Small intestine (tissue), 16 donors: ENCODE measurements at places on chromosomes 16 and 17. TPM values are rescaled to one million over a fixed set of nuclear protein-coding genes. Genes with fewer than 3 reads are reported as not detected.
A peak's percentile ranks its signal among the peaks of the same experiment; 100 is the strongest.

- no peak for DNase-seq
Measured at GRCh38 chr17:20127360-20128035, 118.3 kb downstream of the SPECC1 start.

DNA sequence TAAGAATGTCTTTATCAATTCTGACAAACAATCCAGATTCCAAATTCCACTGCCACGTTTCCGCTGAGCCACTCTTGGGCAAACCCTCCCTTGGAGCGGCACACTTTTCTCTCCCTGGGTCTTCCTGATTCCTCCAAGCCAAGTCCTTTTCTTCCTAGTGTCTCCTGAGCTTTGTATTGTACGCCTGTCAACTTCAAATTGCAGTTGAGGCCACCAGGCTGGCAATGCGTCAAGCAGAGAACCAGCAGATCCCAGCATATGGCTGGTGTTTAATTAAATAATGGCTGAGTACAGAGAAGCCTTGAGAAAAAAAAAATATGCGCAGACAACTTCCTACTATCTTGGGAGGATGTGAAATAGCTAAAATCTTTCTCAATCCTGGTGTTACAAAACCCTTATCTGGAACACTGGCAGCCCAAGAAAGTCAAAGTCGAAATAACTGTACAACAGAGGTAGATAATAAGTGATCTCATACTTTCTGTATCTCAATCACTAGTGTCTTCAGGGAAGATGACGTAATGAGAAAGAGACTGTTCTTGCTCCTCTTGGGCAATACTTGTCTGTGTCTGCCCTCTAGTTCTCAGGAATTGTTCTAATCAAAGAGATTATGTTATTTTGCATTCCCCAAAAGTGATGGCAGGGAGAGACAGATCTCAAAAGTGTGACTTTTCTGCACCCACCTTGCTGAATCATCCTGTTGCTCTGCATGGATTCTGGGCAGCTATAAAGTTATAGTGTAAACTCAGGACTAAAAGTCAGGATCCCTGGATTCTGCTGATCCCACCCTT, 15.0 kb downstream of the SMIM36 start:
- peak; percentile 87 for DNase-seq

- DNase-seq, result no peak
Measured at GRCh38 chr17:13086142-13086769, 68.4 kb upstream of the ELAC2 start.

GRCh38 chr17:44314869-44315661, 6.7 kb downstream of the RUNDC3A start:
- peak; percentile 54 for DNase-seq

- no peak for DNase-seq
Measured at GRCh38 chr17:52546990-52547389, 388.5 kb upstream of the CA10 start.

DNA sequence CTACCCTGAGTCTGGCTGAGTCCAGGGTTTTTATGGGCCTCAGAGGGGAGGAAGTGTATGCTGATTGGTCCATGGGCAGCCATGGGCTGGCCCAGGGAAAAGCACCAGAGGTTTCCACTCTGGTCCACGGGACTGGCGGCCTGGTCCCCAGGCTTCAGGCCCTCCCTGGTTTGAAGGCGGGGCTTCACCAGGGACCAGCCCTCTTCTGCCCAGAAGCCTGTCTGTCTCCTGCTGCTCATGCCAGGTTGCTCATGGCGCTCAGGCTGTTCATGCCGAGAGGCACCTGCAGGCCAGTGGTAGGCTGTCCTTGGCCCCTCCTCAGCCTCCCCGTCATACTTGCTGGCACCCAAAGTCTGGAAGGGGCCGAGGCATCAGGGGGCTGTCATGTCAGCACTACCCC, 45.0 kb upstream of the CLEC19A start:
- DNase-seq, result no peak

- no peak for DNase-seq
Measured at GRCh38 chr17:56064506-56064905, 88.8 kb upstream of the ANKFN1 start.

- DNase-seq, result no peak
Measured at GRCh38 chr16:70801611-70802010, 653 bp upstream of the VAC14 start.

DNA sequence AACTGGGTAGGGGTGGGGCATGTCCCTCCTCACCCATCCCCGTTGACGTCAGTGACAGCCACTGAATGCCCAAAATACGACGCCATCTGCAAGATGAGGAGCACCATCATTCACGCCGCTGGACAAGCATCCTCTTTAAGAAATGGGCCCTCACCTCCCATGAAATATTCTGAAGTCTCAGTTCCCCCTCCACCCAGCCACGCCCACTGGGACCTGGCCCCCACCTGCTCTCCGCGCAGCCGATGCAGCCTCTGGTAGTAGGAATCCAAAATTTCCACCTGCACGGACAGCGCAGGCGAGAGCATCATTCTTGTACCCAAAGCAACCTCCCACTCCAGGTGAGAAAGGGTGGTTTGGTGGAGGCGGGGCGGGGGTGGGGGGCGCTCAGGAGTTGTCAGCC, 5.6 kb downstream of the ITGA2B start:
- no peak for DNase-seq

GRCh38 chr16:35409503-35409902, 1950.1 kb downstream of the TP53TG3F start:
- DNase-seq, result no peak

GRCh38 chr17:7852919-7853690, 1.8 kb upstream of the TMEM88 start:
- DNase-seq, result no peak

GRCh38 chr16:83903751-83904150, 4.8 kb downstream of the MLYCD start:
- DNase-seq, result peak; percentile 23

DNA sequence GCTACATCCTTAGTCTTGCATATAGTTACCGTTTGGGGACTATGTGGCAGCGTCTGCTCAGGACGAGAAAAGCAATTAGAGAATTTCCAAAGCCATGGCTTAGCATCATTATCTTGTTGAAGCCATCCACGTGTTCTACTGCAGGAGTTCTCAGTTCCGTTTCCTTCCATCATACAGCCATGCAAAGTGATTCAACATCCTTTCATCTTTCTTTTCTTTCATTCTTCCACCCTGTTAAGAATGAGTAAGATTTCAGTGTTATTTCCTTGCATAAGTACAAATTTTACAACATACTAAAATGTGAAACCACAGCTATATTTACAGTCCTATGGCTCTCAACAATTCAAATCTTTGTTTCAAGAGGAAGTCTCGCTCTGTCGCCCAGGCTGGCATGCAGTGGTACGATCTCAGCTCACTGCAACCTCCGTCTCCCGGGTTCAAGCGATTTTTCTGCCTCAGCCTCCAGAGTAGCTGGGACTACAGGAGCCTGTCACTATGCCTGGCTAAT, 3.8 kb downstream of the MARF1 start:
- no peak for DNase-seq

- no peak for DNase-seq
Measured at GRCh38 chr17:50375858-50376538, 3.0 kb downstream of the EME1 start.

- no peak for DNase-seq
Measured at GRCh38 chr17:2863204-2863603, 67.0 kb downstream of the RAP1GAP2 start.

DNA sequence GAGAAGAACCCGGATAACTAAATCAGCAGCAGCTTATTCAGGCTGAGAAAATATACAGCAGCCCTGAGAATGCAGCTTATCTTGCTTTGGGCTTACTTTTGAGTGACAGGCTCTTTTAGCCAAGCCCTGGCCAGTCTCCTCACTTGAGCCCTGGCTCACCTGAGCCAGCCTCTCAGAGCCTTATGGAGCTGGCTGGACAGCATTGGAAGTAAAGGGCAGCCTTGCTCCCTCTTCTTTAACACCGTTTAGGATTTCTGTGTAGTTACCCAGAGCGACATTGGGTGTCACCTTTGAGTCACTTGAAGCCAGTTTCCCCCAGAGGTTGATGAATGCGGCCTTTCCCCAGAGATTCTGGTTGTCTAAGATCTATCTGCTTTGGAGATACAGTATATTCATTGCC, 7.7 kb upstream of the NPIPB2 start:
- DNase-seq, result peak; percentile 37

GRCh38 chr16:2472488-2472864, 1.4 kb downstream of the NTN3 start:
- DNase-seq, result no peak

DNA sequence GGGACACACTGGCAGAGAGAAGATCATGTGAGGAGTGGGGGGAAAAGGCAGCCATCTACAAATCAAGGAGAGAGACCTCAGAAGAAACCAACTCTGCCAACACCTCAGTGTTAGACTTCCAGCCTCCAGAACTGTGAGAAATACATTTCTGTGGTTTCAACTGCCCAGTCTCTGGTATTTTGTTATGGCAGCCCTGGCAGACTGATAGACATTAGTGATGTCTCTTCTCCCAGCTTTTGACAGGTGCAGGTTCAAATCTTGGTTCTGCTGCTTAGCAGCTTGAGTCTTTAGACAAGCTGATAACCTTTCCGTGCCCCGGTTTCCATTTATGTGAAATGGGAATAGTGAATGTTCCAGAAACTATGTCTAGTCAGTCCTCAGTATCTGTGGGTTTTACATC, 199.5 kb downstream of the SNX29 start:
- DNase-seq, result no peak

- peak; percentile 97 for DNase-seq
Measured at GRCh38 chr17:3004150-3004801, 59.1 kb downstream of the OR1D5 start.

DNA sequence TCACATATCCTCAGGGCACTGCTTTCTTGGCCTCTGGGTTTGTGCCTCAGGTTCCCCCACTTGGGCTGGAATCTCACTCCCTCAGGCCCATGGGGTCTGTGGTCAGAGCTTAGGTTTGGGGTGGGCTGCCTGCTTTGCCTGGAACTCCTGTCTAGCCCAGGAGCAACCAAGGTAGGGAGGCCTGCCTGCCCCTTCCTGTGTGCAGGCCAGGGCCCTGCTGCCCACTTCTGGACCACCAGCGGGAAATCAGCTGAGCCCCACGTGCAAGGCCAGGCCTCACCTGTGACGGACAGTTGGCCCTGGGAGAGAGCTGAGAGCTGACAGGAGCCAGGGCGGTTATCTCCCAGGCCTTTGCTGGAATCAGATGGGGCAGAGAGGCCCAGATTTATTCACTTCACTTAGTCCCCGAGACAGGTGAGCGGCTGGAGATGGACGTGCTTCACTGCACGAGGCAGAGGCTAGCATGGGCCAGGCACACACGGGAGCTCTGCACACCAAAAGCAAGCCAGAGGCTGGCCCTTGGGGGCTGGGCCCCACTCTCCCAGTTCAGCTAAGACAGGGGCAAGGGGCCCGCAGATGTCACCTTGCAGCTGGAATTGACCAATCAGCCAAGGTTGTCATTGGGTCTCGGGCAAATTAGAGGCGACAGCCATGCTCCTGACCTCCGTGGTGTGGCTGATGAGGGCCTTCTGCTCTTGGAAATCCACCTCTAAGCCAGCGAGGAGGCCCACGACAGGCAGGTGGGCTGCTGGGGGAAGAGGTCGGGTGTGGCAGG, 49.9 kb upstream of the DOC2B start:
- DNase-seq, result no peak

DNA sequence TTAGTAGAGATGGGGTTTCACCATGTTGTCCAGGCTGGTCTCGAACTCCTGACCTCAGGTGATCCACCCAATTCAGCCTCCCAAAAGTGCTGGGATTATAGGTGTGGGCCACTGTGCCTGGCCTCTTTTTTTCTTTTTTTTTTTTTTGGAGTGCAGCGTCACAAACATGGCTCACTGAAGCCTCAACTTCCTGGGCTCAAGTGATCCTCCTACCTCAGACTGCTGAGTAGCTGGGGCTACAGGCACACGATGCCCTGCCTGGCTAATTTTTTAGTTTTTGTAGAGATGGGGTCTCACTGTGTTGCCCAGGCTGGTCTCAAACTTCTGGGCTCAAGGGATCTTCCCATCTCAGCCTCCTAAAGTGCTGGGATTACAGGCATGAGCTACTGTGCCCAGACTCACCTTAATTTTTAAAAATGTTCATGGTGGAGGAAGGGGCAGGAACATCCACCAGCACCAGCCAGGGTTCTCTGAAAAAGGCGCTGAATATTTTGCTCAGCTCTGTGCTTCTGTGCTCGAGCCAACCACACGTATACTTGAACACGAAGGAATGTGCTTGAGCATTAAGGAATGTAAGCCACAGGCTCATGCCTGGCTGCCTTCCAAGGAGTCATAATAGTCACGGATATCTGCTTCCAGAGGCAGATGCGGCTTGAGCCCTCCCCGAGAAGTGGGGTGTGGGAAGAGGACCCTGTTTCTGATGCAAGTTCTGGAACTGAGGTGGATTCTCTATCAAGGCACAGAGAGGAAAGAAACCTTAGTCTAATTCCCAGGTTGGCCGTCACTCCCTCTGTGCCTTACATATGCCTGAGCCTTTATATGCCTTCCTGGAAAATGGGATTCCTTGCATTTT, 65.5 kb upstream of the CREBBP start:
- peak; percentile 42 for DNase-seq

GRCh38 chr17:79183293-79184158, 108.9 kb downstream of the ENGASE start:
- DNase-seq, result no peak

DNA sequence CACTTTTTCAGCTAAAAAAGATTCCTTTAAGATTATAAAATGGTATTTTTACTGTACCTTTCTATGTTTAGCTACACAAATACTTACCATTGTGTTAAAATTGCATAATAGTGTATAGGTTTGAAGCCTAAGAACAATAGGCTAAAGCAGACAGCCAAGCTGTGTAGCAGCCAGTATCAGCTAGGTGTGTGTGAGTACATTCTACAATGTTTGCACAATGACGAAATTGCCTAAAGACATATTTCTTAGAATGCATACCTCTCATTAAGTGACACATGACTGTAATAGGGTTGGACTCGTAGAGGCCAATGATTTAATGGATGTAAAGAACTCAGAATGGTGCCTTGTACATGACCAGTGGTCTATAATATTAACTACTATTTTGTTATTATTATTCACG, 1.9 kb upstream of the MT1B start:
- DNase-seq, result peak; percentile 32

The NR1D1 gene
- polyA plus RNA-seq, result 15.7 TPM

The TBC1D3D gene
- 1.0 TPM for polyA plus RNA-seq

The KRT20 gene
- polyA plus RNA-seq, result 721 TPM

The BIRC5 gene
- 40.6 TPM for polyA plus RNA-seq

The CD300E gene
- 0.33 TPM for polyA plus RNA-seq

The IKZF3 gene
- polyA plus RNA-seq, result 1.6 TPM

The CLN3 gene
- 30.9 TPM for polyA plus RNA-seq

The ATP2C2 gene
- 26.0 TPM for polyA plus RNA-seq

The ACSM2A gene
- not detected for polyA plus RNA-seq

The ALOX12 gene
- polyA plus RNA-seq, result not detected

The CCL8 gene
- polyA plus RNA-seq, result 0.30 TPM

The MEIOB gene
- 0.38 TPM for polyA plus RNA-seq
